ENCODE measurements at places on chromosomes 1 and 21.

DNA sequence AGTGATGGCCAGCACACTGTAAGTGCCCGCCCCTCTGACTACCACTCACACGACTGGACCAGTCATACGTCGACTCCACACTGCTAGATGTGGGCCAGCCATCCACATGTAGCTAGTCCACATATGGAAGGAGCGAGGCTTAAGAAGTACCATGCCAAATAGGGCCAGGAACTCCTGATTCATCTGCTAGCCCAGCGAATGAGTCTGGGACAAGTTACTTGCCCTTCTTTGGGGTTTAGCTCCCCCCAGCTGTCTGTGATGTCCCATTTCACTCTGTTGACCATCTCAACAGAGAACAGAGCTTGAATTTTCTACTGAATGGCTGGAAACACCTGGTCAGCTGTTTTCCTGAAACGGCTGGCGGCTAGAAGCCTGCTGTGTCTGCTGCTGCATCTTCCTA is 5.8 kb downstream of the CSRP1 start:
- DNase-seq = no peak

DNA sequence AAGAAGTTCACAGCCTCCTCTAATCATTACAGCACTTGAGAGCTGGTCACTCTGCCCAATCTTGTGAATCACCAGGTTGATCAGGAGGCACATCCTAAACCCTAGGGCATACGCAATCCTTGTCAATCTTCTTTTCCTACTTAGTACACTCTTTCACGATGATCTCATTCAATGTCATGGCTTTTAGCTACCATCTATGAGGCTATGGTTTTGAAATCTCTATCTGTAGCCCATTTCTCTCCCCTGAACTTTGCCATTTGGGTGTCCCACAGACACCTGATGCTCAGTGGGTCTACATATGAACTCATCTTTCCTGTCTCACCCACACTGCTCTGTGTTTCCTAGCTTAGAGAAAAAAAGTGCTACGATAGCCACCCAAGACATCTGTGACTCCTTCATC is 1.9 kb upstream of the MED18 start:
- DNase-seq = no peak

DNA sequence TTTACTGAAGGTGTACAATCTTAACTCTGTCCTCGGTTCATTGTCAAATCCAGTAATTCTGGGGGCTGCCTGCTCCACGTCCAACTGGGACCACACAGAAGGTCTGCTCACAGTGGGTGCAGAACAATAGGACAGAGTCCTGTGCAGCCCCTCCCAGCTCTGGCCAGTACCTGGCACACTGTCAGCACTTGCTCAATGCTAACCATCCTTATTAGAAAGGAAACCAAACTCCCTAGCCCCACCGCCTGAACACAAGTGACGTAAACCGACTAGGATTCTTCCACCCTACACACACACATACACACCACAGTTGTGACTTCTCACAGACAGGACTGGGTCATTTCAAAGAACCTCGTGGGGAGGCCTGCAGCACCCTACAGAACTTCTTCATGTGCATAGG is 5.2 kb downstream of the BCAR3 start:
- DNase-seq = no peak

DNA sequence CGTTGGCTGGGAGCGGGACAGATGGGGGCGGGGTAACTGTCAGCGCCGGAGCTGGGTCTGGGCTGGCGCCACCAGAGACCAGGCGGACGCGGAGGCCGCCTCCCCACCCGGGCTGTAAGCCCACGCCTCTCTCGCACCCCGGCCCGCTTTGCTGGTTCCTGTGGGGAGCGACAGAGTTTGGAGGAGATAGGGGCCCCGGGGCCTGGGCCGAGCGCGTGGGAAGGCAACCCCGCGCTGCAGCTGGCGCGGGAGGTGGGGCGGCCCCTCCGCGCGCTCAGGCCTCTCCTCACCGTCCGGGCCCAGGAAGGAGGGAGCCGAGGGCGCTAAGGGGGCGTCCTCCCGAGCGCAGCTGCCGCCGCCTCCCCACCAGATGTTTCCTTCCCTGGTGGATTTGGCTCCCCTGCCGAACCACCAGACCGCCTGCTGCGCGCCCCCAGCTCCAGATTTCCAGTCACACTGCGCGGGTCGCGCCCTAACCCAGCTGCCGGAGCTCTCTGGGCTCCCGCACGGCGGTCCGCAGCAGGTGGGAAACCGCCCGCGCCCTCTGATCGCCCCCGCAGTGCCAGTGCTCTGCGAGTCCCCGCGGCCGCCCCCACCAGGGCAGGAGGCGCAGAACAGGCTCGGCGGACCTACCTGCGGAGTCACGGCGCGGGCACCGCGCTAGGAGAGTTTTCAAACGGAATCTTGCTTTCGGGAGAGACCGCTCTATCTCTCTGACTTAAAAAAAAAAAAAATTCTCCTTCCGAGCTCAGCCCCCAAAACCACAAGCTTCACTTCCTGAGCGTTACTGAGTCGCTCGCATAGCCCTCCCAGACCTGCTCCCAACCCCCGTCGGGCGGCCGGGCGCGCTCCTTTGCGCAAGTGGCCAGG is 1.1 kb downstream of the GFI1 start:
- no peak for DNase-seq

- DNase-seq = no peak
These were observed 276.0 kb downstream of the MRPL39 start for GRCh38 chr21:25331286-25331685.

GRCh38 chr1:86499987-86500593 is 31.4 kb downstream of the CLCA1 start:
- peak; percentile 72 for DNase-seq

- DNase-seq = no peak
These were observed 20.7 kb upstream of the MX1 start for GRCh38 chr21:41405321-41405720.

GRCh38 chr1:233281711-233282581 is 13.6 kb downstream of the PCNX2 start:
- DNase-seq = no peak

DNA sequence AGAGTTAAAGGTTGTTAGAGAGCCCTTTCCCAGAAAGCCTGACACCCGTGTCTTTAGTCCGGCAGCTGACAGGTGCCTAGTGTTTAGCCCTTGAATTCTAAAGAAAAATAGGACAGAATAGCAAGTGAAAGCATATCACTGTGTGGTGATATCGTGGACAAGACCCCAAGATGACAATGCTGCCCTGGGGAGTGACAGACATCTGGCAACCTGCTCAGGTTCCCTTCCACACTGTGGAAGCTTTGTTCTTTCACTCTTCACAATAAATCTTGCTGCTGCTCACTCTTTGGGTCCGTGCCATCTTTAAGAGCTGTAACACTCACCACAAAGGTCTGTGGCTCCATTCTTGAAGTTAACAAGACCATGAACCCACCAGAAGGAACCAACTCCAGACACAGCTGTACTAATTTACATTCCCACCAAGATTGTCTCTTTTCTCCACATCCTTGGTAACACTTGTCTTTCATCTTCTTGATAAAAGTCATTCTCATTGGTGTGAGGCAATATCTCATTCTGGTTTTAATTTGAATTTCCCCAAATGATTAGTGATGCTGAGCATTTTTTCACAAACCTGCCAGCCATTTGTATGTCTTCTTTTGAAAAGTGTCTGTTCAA is 107.6 kb upstream of the SGIP1 start:
- DNase-seq = no peak

- DNase-seq = no peak
These were observed 27.2 kb downstream of the HSPG2 start for GRCh38 chr1:21909787-21910503.

- DNase-seq = no peak
These were observed 17.4 kb upstream of the IL19 start for GRCh38 chr1:206753141-206753540.

GRCh38 chr1:15299806-15300205 is 52.8 kb downstream of the FHAD1 start:
- DNase-seq = no peak

GRCh38 chr1:35369922-35370671 is 101.6 kb downstream of the ZMYM4 start:
- no peak for DNase-seq

- DNase-seq = no peak
These were observed 9.6 kb downstream of the DHRS3 start for GRCh38 chr1:12608311-12608957.

DNA sequence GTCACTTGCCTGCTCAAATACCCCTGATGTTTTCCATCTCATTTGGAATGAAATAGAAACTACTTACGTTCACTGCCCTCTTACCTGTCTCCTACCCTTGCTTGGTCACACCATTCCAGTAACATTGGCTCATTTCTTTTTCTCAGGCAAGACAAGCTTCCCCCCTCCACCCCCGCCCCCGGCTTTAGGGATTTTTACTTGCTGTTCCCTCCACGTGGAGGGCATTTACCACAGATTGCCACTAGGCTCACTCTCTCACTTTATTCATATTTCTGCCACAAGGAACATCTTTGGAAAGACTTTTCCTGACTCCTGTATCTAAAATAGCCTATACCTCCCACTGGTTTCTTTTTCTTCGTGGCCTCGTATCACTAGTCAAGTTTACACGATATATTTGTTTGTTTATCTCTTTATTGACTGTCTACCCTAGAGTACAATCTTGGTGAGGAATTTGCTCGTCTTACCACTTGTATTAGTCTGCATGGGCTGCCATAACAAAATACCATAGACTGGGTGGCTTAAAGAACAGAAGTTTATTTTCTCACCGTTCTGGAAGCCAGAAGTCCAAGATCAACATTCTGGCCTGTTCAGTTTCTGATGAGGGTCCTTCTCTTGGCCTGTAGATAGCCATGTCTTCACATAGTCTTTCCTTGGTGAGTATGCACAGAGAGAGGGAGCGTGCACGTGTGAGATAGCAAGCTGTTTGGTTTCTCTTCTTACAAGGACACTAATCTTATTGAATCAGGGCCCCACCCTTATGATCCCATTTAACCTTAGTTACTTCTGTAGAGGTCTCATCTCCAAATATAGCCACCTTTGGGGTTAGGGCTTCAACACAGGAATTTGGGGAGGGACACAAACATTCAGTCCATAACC is 126.2 kb downstream of the NRDC start:
- no peak for DNase-seq

GRCh38 chr1:222772996-222773379 is 36.0 kb downstream of the FAM177B start:
- no peak for DNase-seq

DNA sequence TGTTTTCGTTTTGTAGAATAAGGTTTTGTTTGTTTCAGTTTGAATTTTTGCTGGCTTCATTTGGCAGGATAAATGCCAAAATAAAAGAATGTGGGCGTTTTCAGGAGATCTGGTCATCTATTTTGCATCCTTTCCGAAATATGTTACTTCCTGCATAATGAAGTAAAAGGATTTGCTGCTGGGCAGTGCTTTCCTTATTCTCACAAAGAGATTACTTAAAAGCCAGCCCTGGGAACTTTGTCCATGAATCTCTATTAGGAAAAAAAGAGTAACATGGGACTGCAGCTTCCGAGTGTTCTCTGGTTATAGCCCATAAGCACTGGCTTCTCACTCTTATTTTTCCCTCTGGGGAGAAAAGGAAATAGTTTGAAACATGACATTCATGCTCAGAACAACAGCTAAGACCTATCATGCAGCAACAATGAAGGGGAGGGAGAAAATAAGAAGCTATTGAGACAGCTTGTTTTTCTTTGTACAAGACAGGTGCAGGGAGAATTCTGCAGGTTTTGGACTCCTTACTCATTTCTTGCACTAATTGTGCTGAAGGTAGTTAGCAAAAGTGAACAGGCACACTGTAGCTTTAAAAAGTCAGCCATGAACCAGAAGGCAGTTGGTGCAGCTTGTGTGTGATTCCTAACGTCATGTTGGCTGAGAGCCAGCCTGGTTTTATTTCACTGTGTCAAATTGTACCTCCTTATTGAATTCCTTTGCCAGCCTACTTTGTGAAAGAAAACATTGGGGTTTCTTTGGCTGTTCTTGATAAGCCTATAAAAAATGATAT is at the start of gene SAMD13:
SAMD13 (plus strand) TSS at position 705 of the 781 bp plus-strand sequence. CDS start 1,527 bp downstream, outside the sequence.
- DNase-seq = peak; percentile 45

DNA sequence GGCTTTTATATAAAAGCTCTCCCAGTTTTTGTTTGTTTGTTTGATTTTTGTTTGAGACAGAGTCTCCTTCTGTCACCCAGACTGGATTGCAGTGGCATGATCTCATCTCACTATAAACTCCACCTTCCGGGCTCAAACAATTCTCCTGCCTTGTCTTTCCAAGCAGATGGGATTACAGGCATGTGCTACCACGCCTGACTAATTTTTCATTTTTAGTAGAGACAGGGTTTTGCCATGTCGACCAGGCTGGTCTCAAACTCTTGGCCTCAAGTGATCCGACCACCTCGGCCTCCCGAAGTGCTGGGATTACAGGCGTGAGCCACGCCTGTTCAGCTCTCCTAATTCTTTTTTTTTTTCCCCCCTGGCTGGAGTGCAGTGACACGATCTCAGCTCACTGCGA is 4.4 kb downstream of the PCAT6 start:
- no peak for DNase-seq

- no peak for DNase-seq
These were observed 203.2 kb upstream of the SGIP1 start for GRCh38 chr1:66330722-66331141.

DNA sequence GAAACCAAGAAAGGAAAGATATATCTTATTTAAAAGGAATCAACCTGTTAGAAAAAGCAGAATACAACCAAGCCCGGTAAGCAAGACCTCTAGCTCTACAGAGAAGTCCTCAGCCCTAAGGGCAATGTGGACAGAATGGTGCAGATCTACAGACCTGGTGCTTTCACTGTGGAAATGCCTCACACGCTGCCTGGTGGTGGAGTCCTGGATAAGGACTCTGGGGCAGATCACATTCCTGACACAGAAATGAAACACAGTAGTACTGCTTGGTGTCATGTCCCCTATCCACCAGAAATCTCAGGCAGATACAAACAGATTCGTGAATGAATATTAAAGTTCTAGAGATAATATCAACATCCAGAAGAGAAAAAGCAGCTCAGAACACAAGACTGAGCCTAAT is 6.8 kb downstream of the CNN3 start:
- no peak for DNase-seq

DNA sequence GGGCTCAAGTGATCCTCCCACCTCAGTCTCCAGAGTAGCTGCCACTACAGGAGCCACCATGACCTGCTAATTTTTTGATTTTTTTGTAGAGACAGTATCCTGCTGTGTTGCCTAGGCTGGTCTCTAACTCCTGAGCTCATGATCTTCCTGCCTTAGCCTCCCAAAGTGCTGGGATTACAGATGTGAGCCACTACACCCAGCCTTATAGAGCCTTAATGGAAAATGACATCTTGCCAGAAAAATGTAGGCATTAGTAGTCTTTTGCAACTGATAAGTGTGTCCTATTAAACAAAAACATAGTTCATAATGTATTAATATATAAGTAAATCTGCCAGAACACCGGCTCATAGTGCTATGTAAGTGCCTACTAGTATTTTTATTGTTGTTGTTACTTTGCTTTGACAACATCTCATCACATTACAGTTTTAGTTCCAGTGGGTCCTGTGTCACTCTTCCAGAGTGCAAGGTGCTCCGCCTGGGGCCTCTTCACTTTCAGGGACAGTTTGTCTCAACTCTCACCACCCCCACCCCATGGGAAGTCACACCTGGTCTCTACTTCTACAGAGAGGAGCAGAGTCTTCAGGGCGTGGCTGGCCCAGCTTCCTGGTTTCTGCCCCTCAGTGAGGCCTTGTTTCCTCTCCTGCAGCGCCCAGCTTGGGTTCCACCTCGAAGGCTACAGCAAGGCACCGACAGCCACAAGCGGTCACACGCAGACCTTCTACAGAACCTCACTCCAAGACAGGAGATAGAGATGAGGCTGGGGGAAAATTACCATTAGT is 30.1 kb downstream of the RHOU start:
- DNase-seq = no peak

- DNase-seq = no peak
These were observed 7.0 kb downstream of the EXTL1 start for GRCh38 chr1:26028490-26028980.
